ENCODE measurements at places on chromosomes 3 and 15. TPM values are rescaled to one million over a fixed set of nuclear protein-coding genes. Genes with fewer than 3 reads are reported as not detected.

- DNase-seq = no peak
Measured at GRCh38 chr3:148044151-148044550, 635.0 kb downstream of the ZIC1 start.

GRCh38 chr3:5431146-5431545 lies 243.6 kb downstream of the EDEM1 start:
- no peak for DNase-seq

DNA sequence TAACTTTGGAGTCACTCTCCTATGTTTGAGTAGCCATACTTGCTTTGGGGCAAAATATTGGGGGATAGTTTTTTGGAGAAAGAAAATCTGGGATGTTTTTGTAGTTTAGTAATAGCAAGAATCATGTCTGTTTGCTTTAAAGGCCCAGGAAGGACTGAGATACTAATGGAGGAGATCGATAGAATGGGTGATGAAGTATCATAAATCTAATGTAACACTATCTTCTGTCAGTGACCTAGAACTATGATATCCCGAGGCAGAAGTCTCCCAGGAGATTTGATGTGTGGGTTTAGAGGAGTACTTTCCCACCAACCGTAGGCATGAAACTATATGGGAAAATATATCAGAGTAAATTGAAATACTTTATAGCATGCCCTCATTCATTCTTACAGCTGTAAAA lies 21.0 kb upstream of the NFKBIZ start:
- DNase-seq = no peak

GRCh38 chr3:195154111-195154791 lies 116.7 kb downstream of the XXYLT1 start:
- no peak for DNase-seq

GRCh38 chr3:133469140-133469731 lies 69.4 kb downstream of the BFSP2 start:
- no peak for DNase-seq

- DNase-seq = no peak
Measured at GRCh38 chr3:69376731-69377130, 9.2 kb downstream of the FRMD4B start.

The CLDN1 gene
- total RNA-seq = 39.3 TPM

The TTLL13 gene
- total RNA-seq = not detected

The FEZF2 gene
- not detected for total RNA-seq

GRCh38 chr3:71087143-71088018 lies 496.1 kb downstream of the FOXP1 start:
- no peak for DNase-seq

- no peak for DNase-seq
Measured at GRCh38 chr3:51063053-51063452, 322.0 kb upstream of the MANF start.

DNA sequence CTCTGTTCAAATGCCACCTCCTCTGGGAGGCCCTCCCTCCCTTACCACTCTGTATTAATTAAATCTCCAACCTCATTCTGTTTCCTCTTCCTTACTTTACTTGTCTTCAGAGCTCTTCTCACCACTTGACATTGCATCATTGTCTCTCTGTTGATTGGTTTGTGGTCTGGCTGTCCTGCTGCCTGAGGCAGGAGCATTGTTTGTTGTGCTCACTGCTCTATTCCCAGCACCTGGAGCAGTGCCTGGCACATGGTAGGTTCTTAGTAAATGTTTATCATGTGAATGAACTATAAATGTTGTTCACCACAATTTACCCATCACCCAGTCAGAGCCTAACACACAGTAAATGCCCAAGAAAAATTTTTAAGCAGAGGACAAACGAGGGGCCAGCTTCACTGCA lies 6.7 kb upstream of the BFSP2 start:
- no peak for DNase-seq

DNA sequence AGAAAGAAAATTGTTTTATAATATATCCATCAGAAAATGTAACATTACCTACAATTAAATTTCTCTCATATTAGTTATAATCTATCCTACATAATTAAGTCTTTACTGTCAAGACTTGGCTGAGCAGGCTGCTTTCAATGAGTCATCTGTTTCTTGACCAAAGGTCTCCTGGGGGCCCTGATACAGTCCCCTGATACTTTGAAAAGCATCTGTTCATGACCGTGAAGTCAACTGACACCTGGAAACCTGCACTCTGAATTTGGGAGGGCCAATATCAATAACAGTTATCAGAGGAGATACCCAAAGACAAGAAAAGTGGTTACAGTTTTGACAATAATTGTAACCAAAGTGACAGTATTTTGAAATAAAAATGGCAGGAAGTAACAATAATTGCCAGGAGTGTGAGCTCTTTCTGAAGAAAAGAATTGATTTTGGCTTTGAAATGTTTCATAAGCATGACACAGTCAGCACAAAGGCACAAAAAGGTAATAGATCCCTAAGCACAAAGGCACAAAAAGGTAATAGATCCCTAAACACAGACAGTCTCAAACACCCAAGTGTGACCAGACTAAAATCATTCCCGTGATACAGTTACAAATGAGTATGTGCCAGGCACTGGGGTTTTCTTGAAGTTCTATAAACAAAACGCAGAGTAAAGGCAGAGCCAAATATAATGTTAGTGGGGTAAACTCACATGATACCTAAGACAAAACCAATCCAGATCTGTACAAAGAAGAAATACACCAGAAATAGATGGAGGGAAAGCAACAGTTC lies 260.7 kb downstream of the PLOD2 start:
- no peak for DNase-seq

- DNase-seq = no peak
Measured at GRCh38 chr3:187291001-187291511, 481 bp downstream of the MASP1 start.

The SLC28A2 gene
- 0.11 TPM for total RNA-seq

DNA sequence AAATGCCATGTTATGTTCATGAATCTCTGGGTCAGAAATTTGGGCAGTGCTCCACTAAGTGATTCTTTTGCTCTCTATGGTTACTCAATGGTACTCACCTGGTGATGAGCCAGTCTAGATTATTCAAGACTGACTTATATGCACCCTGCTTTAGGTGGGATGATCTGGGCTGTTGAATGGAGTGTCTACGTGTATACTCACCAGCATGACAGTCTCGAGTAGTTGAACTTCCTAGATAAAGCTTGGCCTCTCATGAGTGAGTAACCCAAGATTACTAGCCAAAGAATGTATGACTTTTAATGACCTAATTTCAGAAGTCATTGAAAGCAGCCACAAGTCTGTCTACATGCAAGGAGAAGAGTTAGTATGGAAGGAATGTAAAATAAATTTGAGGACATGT lies 77.5 kb upstream of the CADM2 start:
- DNase-seq = no peak

The SERPINI2 gene
- not detected for total RNA-seq

GRCh38 chr3:179073816-179074215 lies 2.2 kb upstream of the ZMAT3 start:
- DNase-seq = no peak

DNA sequence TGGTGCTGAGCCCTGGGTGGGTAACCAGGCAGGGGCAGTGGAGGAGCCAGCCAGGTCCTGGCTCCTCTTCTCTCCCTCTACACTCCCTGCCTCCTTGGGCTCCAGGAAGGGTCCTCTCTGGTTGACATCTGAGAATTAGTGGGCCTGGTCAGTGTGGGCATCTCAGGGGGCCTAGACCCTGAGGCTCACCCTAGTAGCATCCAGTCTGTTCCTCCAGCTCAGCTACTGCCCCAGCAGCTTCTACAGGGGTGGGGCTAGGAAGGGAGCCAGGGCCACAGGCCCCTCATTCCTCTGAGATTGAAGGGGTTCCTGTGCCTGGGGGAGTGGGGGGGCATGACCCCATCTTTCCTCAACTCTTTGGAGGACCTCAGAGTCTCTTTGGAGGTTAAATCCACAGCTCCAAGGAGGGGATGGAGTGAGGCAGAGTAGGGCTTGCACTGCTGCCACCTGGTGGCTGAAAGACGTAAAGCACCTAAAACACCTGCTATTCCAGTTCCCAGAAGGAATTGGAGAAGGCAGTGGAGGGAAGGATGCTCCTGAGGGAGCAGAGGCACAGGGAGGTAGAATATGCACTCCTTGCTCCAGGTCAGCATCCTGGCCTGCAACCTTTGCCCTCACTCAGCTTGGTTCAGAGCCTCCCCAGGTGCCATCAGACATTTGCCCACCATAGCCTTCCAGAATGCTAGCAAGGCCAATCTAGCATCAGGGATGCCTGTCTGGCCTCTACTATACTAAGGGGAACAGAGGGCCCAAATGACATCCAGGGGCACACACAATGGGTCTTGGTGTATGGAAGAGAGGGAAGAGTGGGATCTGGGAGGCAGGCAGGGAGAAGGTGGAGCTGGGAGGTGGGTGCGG lies 25.1 kb downstream of the C3orf18 start:
- DNase-seq = peak; percentile 57

DNA sequence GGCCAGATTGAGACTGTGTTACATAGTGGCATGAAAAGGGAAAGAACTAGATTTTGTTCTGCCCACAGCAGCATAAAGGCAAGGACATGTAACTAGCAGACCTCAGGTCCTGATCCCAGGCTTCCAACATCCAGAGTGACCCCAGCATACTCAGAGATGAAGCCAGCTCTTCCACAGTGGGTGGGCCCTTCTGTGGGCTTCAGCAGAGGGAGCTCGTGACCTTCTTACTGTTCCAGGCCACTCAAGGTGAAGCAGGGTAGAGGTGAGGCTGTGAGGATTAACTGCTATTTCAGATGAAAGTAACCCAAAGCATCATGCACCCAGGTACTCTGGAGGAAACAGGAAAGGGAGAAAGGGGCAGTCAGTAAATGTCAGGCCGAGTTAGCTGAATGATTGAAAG lies 905 bp upstream of the SLC24A1 start:
- no peak for DNase-seq

GRCh38 chr3:76986876-76987474 lies 52.9 kb upstream of the ROBO2 start:
- DNase-seq = no peak

The GLDN gene
- 0.82 TPM for total RNA-seq

DNA sequence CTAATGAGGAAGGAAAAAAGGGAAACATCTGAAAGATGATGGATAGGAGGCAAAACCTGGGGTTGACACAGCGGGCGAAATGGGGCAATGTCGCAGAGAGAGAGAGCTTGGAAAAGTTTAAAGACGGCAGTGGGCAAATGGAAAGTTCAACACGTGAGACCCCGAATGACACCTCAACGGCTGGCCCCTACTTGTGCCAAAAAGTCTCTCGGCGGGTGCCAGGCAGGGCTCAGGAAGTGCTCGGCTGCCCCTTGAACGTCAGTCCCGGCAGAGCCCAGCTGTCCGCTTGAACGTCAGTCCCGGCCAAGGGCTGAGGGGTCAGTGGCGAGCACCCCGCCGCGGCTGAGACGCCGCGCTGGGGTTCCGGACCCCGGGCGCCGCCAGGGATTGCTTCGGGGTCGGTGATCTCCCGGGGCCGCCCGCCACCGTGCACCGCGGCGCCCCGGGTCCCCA lies 658 bp downstream of the EOGT start:
- DNase-seq = peak; percentile 49

DNA sequence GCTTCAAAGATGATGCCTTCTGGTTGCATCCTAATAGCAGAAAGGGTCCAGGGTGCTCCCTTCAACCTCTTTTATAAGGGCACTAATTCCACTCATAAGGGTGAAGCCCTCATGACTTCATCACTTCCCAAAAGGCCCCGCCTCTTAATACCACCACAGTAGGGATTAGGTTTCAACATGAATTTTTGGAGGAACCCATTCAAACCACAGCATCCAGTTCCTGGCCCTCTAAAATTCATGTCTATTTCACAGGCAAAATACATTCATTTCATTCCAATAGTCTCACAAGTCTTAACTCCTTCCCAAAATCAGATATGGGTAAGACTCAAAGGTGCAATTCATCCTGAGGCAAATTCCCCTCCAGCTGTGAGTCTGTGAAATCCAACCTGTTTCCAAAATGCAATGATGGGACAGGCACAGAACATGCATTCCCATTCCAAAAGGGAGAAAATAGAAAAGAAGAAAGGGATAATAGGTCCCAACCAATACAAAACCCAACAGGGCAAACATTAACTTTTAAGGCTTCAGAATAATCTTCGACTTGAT lies 124.0 kb downstream of the ATP1B3 start:
- no peak for DNase-seq

DNA sequence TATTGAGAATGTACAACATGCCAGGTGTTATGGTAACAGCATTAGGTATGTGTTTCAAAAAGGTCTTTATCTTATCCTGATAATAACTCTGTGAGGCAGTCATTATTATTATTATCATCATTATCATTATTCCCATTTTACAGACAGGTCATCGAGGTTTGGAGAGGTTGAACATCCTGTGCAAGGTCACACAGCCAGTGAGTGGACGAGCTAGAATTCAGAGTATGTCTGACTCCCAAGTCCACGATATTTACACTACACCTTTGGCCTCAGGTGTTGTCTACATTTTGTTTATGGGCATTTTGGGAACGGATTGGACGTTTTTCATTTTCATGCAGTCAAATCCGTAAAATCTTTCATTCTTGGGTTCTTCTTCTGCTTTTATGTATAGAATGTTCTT lies 24.0 kb downstream of the GLDN start:
- DNase-seq = no peak

DNA sequence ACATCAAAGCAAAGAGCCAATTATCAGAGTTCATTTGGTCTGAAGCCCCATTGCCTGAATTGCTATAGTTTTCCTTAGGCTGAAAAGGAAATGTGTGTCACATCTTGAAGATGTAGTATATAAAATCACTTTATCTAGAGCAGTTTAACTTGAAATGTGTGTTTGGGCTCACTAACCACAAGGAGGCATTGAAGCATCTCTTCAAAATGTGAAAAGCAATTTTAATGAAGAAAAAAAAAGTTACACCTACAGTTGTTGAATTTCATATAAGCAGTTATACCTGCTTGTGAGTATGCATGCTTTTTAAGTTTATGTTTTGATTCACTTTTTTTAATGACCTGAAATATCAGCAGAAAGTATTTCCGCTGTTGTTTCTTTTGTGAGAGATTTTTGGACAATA lies 129.3 kb downstream of the IQCH start:
- DNase-seq = no peak

The PLA1A gene
- 0.75 TPM for total RNA-seq

DNA sequence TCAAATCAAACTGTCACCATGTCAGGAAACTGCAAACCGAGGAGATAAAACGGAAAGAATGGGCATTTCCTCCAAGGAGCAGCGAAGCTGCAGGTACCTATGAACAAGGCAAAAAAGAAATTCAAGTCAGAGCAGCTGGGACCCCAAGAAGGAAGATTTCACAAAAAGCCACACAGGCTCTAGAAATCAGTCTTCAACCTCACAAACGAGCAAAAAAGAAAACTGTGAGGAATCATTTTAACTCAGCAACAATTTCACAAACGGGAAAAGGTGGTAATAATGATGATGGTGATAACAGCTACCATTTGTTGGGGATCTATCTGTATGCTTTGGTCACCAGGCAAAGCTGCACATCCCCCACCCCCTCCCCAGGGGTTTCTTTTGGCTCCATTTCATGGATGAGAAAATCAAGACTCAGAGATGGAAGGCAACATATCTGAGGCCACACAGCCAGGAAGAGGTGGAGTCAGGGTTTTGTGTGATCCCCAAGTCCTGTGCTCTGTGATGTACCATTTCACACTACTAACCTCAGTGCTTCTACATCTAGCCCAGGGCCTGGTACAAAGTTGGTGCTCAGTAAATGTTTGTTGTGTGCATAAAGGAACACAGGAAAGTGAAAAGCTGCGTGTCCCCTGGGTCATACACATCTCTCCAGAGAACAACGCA lies 109.9 kb downstream of the IQSEC1 start:
- no peak for DNase-seq

The CD200R1 gene
- 0.11 TPM for total RNA-seq
